ENCODE measurements at places on chromosomes 16 and 17.

- DNase-seq, result no peak
These were observed 113.3 kb downstream of the ZNF423 start for GRCh38 chr16:49742428-49743202.

- no peak for DNase-seq
These were observed 11.9 kb downstream of the CES3 start for GRCh38 chr16:66972983-66973382.

DNA sequence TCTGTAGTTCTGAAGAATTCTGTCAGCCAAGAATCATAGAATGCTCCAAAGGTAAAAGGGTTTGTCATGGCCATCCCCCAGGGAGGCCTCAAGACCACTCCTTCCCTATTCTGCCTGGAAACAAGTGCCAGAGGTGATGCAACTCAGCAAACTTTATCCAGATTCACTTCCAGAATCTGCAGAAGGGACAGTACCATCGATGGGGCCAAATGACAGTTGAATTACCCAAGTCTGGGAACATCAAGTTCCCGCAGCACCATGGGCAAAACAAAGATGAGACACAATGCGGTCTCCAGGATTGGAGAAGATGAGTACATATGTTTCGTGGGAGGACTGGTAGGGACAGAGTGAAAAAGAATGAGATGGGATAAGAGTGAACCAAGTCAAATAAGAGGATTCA lies 13.7 kb upstream of the TAT start:
- DNase-seq, result no peak

DNA sequence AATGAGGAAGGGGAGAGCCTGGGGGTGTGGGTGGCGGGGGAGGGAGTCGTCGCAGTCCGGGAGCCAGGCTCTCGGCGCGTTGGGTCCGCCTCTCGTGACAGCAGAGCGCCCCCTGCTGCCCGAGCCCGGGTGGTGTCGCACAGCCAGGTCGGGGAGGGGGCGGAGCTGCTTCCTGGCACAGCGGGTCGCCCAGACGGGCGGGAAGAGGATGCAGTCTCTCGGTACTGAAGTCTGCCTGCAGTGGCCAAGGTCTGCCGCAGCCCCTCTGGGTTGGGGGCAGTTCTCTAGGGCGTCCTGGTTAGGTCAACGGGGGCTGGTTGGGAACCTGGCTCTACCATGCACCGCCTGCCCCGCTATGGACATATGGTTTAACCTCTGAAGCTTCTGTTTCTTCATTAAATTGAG lies 38.2 kb upstream of the CCDC182 start:
- peak; percentile 76 for DNase-seq

GRCh38 chr16:86635176-86635876 lies 57.0 kb downstream of the FOXL1 start:
- no peak for DNase-seq

DNA sequence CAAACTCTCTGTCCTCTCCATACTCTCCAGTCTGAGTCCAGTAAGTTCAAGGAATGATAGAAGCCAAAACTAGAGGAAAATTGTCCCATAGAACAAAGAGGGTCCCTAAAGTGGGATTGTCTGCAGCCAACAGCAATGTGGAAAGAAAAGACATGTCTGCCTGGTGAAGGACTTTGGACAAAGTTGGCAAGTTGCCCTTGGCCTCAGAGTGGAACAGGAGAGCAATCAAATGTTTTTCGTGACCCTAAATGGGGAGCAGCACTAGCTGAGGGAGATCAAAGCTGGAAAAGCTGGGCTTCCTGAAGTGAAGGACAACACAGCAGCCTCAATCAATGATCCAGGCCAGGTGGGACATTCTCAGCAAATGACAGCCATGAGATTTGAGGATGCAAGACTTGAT lies 183.5 kb downstream of the CHD9NB start:
- DNase-seq, result no peak

DNA sequence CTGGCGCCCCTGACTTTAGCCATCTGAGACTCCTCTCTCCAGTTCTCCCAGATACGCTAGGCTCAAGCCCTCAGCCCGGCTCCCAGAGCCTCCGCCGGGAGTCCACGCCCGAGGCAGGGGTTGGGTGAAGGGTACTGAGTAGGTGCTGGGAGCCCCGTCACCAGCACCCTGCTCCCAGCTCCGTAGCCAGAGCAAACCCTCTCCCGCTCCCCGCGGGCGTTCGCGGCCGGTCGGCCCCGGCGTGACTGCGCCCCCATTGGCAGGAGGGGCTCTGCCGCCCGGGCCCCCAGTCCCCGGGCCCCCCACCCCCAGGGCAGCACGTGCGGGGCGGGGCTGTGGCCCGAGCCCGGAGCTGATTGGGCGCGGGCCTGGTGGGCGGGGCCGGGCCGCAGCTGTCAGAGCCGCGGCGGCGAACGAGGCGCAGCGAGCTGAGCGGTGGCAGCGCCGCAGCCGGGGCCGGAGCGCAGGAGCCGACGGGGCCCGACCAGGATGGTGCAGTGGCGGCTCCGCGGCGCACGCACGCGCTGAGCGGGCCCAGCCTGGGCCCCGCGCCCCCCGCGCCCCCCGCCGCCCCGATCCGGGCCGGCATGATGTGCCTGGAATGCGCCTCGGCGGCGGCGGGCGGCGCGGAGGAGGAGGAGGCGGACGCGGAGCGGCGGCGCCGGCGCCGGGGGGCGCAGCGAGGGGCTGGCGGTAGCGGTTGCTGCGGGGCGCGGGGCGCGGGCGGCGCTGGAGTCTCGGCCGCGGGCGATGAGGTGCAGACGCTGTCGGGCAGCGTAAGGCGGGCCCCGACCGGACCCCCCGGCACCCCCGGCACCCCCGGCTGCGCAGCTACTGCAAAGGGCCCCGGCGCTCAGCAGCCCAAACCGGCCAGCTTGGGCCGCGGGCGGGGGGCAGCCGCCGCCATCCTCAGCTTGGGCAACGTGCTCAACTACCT lies at the start of gene SPNS2:
Gene SPNS2, plus strand, starts transcription at position 421 of the 937 bp plus-strand sequence. Its CDS starts 167 bp downstream, at position 588.
- DNase-seq, result peak; percentile 20

DNA sequence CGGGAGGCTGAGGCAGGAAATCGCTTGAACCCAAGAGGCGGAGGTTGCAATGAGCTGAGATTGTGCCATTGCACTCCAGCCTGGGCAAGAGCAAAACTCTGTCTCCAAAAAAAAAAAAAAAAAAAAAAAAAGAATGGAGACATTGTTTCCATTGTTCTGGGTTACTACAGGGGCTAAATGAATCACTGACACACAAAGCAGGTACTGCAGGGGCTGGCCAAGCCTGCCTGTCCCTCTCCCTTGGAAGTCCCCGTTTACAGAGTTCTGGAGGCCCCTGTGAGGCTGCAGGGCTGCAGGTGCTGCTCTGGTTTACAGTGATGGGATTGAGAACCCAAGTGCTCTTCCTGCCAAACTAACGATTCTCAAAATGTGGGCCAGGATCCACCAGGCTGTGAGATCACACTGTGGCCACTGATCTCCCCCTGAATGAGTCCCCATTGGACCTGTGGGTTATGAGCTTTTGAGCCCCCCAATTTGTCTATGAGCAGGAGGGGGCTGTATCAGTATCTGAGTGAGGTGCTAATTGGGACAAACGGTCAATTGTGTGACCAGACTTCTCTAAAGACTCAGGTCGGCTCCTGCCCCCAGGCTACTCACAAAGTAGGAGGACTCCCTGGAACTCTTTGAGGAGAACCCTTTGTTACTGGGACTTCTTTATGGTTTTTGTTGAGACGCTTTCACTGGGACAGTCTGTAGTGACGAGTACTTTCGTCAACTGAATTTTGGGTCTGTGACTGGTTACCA lies 39.0 kb downstream of the DNAH17 start:
- no peak for DNase-seq

GRCh38 chr16:708019-708418 lies 2.4 kb upstream of the FBXL16 start:
- no peak for DNase-seq

- DNase-seq, result no peak
These were observed 42.4 kb downstream of the RAI1 start for GRCh38 chr17:17723354-17724261.

GRCh38 chr16:55418586-55418985 lies 60.4 kb upstream of the MMP2 start:
- DNase-seq, result no peak

- no peak for DNase-seq
These were observed 477.5 kb downstream of the WWOX start for GRCh38 chr16:78576941-78577340.

GRCh38 chr16:16578701-16579100 lies 199.8 kb downstream of the NPIPA7 start:
- no peak for DNase-seq

- DNase-seq, result no peak
These were observed 259.8 kb downstream of the CPPED1 start for GRCh38 chr16:12543700-12544476.

DNA sequence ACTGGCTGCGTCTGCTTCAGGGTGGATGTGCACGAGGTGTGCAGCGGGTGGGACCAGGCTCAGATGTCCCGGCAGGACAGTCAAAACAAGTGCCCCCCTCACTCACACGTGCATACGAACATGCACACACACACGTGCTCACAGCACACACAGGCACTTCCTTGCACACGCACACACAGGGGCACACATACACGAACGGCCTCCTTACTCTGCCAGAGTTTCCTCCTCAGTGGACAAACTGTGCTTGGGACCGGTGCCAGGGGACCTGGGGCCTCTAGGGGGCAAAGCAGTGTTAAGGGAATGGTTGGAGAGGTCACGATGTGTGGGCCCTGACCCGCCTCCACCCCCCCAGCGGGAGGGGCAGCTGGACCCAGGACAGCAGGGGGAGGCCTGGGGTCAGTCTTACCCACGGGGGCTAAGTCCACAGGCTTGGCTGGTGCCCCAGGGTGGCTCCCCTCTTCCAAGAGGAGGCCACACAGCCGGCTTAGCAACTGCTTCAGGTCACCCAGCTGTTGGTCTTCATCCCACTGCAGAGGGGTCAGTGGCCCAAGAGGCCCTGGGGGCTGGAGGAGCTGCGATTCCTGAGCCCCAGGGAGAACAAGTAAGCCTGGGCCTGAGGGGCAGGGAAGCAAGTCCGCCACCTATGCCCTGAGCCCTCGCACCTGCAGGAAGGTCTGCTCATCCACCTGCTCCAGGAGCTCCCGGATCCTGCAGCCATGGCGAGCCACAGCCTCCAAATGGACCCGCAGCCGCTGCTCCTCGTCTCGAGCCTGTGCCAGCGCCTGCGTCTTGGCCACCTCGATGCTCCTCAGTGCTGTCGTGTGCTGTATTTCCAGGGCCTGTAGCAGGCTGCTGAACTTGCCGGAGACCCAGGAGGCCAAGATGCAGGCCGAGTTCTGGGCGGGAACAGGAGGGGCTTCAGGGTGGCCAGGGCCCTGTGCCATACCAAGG lies 4.9 kb downstream of the TRIM65 start:
- no peak for DNase-seq

- no peak for DNase-seq
These were observed 167.8 kb downstream of the IRF8 start for GRCh38 chr16:86066811-86067210.

- DNase-seq, result no peak
These were observed 95.9 kb downstream of the MYH10 start for GRCh38 chr17:8534498-8535188.

- peak; percentile 43 for DNase-seq
These were observed 26.6 kb upstream of the GINS2 start for GRCh38 chr16:85715169-85716021.

- DNase-seq, result no peak
These were observed 53.9 kb upstream of the CHMP6 start for GRCh38 chr17:80937462-80938381.

- no peak for DNase-seq
These were observed 88.3 kb upstream of the DNAH17 start for GRCh38 chr17:78665387-78665951.

- no peak for DNase-seq
These were observed 10.5 kb downstream of the PIMREG start for GRCh38 chr17:6454495-6455320.

GRCh38 chr17:29495011-29495410 lies 71.8 kb downstream of the ABHD15 start:
- no peak for DNase-seq

DNA sequence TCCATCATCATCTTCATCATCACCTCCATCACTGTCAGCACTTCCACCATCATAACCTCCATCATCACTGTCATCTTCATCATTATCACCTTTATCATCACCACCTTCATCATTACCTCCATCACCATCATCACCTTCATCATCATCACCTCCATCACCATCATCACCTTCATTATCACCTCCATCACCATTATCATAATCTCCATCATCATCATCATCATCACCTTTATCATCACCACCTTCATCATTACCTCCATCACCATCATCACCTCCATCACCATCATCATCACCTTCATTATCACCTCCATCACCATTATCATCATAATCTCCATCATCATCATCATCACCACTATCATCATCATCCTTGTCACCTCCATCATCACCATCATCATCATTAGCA lies 309.7 kb downstream of the HAPSTR1 start:
- no peak for DNase-seq

- no peak for DNase-seq
These were observed 57.5 kb downstream of the CYB5B start for GRCh38 chr16:69481901-69482341.

DNA sequence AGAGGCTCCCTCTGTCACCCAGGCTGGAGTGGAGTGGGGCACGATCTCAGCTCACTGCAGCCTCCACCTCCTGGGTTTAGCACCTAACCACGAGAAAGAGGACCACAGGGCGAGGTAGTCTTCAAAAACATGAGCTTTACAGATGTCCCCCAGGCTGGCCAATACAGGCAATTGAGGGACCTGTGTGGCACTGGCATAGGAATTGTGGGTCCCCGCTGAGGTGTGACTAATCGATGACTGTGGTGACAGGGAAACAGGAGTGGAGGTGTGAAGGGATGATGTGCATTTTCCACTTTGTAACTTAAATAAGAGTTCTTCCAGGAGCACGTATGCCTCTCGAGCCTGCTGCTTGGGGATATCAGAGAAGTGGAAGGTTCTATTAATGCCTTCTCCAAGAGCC lies 12.6 kb upstream of the ARHGAP17 start:
- no peak for DNase-seq

DNA sequence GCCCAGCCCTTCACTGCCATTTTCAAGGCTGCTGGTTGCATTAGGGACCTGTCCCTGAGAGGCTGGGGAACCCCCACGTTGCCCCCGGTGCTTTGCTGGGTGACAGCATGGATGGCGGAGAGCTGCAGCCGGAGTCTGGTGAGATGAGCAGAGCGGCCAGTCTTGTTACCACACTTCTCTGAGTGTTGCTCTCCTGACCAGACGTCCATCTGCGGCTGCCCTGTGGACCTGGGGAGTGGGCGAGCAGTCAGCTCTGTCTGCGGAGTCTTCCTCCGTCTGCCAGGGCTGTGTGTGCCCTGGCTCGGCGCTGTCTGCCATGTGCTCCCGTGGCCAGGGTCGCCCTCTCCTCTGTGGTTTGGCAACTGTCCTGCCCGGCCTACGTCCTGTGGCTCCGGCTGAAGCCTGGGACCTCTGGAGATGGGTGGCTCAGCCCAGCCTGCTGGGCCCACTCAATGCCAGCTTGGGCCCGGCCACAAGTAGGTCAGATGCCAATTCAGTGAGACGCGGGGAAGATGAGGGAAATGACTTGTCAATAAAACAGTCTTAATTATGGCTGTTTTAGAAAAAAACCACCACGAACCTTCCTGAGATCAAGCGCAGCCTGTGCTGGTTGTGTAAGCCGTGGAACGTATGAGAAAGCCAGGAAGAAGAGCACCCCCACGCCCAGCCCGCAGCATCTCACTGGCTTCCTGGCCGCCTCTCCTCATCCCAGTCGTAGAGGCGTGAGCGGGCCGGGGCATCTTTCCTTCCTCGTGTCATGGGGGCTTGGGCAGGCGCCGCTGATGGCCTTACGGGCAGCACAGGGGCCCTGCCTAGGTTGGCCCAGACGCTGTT lies 7.9 kb downstream of the KCTD5 start:
- no peak for DNase-seq

- no peak for DNase-seq
These were observed 32.2 kb downstream of the FZD2 start for GRCh38 chr17:44589316-44590071.
